Endodermal cell (in vitro differentiated cells): ENCODE measurements at places on chromosomes 5 and 9.

GRCh38 chr9:4550777-4551484 is 60.7 kb downstream of the SLC1A1 start:
- no peak for DNase-seq

- DNase-seq: no peak
Measured at GRCh38 chr5:159411115-159411514, 80.8 kb upstream of the IL12B start.

GRCh38 chr5:58786711-58787303 is 203.9 kb downstream of the RAB3C start:
- no peak for DNase-seq

- no peak for DNase-seq
Measured at GRCh38 chr9:24897826-24898225, 352.1 kb upstream of the IZUMO3 start.

- no peak for DNase-seq
Measured at GRCh38 chr9:111952559-111952958, 55.9 kb downstream of the UGCG start.

DNA sequence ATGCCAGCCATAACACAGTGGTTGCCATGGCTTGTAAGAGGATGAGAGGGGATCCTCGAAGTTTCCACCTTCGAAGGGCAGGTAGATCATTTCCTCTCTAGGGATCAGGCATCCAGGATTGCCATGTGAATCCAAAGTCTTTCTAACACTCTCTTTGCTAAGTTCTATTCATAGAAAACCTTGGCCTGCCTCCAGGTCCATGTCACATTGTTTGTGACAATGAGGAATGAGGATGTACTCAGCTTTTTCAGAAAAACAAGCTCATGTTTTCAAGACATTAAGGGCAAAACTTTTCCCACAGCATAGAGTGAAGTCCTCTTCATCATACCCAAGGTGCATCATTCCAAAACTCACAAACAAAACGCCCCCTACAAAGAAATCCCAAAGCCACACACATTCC is 19.6 kb downstream of the ESM1 start:
- DNase-seq: no peak

GRCh38 chr9:21854119-21854518 is 51.7 kb downstream of the MTAP start:
- DNase-seq: no peak

DNA sequence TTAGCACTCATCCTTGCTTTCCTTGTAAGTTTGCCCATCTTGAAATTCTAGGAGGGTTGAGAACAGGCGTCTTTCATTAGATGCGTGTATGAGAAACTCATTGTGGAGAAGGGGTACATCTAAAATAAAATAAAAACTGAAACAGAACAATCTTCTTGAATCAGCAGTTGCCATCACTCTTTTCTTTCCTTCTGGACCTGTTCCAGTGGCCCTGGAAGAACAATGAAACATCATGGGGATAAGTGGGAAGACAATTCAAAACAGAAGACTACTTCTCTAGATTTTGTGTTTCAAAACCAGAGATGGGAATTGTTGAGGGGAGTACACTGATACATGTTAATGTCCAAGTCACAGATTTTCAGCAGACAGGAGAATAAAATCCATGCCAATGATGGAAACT is 59.9 kb downstream of the SLC1A3 start:
- no peak for DNase-seq

DNA sequence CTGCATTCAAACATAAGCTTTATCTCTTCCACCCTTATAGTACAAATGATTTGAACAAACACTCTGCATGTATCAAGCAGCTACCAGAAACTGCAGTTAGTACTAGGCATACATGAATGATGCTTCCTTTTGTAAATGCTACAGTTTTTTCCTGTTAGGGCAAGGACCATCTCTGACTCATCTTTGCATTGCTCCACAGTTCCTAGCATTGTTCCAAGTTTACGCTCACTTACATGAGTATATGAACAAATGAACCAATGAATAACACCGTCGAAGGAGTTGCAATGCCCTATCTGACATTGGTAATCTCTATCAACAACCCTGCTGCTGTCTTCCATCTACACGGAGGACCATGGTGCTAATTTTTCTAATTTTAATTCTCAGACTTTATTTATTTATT is 2.1 kb upstream of the ALDH7A1 start:
- DNase-seq: no peak

DNA sequence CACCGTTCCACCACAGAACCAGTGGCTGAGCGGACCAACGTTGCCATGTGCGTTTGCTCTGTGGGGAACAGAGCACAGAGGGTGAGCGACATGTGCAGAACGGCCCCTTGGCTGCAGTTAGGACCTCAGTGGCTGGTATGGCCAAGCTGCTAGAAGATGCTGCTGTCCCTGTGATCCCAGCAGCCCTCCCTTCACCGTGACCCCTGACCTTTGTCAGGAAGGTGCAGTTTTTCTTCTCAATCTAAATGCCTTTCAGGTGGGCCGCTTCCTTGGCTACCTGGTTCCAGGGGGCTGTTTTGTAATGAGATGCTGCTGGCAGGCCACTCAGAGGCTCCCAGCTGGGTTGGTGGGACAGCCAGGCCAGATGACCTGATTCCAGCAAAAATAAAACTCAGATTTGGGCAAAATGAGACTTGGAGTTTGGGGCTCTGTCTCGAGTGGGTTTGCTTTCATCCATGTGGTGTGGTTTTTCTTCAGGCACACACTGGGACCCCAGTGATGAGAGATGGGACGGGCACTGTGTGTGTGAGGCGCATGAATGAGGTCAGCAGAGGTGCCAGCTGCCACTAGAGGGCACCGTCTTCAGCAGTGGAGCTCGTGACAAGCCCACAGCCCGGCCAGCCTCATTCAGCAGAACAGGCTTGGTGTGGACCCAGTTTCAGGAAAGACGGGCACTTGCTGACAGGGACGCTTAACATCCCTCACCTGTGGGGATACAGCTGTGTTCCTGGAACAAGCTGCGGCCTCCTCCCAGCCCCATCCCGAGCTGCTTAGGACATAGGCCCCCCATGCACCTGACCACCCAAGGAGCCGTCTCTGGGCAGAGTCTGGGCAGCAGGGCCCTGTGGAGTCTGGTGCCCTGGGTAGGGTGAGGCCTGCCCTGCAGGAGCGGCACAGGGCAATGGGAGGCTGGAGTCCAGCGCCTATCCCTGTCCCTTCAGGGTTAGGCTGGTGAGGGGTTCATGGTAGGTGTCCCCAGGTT is 4.1 kb downstream of the MRPS2 start:
- peak; percentile 89 for DNase-seq

GRCh38 chr5:9833871-9834270 is 203.7 kb upstream of the TAS2R1 start:
- peak; percentile 79 for DNase-seq

DNA sequence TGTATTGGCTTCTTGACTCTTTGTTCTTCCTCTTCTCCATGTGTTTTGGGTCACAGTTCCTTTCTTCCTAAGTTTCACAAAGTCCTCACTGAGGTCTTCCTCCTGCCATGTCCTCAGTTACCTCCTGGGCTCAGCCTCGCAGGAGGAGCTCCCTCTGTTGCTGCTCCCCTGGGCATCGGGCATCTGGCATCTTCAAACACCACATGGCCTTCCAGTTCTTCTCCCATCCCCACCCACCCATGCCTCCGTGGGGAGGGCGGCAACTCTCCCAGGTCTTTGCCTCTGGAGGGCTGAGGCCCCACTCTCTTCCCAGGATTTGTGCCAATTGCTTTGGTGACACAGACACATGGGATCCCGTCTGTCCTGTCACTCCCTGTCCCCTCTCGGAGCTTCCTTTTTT is 22.8 kb downstream of the MRPL36 start:
- DNase-seq: no peak

- no peak for DNase-seq
Measured at GRCh38 chr9:93843396-93843795, 111.8 kb downstream of the BARX1 start.

GRCh38 chr9:11064909-11065308 is 452.1 kb upstream of the PTPRD start:
- no peak for DNase-seq

GRCh38 chr5:105684799-105685198 is 1985.9 kb downstream of the EFNA5 start:
- DNase-seq: no peak

DNA sequence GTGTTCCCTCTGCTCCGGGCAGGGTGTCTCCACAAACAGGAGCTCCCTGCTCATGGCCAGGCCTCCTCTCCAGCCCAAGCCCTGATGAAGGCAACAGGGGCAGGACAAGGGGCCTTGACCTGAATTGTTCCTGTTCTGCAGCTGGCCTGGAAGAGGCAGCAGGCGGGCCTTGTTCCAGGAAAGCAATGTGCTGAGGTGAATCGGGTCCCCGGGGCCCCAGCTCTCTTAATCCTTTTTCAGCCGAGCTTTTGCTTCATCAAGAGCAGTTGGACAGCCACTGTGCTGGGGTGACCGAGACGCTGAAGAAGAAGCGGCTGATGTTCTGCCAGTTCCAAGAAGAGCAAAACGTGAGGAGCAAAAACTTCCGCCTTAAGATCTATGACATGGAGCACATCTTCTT is 41.4 kb downstream of the CCDC180 start:
- no peak for DNase-seq

DNA sequence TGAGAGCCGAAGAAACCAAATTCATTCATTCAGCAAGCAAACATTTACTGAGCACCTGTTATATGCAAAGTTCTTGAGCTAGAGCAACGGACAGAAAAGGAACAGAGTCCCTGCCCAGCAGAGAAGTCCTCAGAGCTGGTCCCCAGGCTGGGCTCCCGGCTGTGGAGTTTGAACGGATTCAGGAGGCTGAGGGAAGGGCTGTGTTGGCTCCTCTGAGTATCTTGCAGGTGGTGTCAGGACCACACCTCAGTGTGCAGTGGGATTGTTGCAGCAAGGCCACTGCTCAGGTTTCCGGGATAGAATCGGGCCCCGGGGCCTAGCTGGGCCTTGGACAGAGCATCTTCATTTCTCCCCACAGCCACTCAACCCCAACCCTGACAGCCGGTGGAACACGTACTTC is 5.1 kb downstream of the TBC1D13 start:
- no peak for DNase-seq

GRCh38 chr5:177329883-177330282 is 18.2 kb upstream of the MXD3 start:
- no peak for DNase-seq

GRCh38 chr9:120402741-120403542 is 177.0 kb downstream of the CDK5RAP2 start:
- DNase-seq: no peak

DNA sequence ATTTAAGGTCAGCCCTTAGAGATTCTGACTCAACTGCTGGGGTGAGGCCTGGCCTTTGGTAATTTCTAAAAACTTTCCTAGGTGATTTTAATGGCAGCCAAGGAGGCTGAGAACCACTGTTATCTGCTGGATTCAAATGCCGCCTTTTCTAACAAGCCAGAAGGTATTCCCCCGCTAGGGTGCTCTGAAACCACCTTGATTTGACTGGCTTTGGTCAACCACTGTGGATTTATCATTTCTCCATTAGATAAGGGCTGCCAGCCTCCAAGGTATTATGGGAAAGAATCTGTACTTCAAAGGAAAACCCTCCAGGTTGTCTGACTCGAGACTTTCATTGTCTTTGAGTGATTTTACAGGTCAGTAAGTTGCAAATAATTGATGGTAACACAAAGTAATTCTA is 4.3 kb downstream of the ANXA6 start:
- DNase-seq: no peak

DNA sequence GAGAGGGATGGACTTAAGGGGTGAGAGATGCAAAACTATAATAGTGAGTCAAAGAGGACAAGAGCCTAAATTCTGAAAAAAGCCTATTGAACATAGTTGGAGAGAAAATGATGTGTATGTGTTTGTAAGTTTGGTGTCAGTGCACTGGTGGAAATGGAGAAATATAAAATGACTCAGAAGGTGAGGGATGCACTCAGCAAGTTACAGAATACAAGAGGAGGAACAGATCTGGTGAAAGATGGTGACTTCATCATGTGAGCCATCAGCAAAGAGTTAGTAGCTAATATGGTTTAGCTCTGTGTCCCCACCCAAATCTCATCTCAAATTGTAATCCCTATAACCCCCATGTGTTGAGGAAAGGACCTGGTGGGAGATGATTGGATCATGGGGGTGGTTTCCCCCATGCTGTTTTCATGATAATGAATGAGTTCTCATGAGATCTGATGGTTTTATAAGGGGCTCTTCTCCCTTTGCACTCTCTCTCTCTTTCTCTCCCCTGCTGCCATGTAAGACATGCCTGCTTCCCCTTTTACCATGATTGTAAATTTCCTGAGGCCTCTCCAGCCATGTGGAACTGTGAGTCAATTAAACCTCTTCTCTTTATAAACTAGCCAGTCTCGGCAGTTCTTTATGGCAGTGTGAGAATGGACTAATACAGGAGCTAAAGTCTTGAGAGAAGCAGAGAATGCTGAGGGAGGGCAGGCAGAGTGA is 30.4 kb upstream of the FYB1 start:
- DNase-seq: no peak

DNA sequence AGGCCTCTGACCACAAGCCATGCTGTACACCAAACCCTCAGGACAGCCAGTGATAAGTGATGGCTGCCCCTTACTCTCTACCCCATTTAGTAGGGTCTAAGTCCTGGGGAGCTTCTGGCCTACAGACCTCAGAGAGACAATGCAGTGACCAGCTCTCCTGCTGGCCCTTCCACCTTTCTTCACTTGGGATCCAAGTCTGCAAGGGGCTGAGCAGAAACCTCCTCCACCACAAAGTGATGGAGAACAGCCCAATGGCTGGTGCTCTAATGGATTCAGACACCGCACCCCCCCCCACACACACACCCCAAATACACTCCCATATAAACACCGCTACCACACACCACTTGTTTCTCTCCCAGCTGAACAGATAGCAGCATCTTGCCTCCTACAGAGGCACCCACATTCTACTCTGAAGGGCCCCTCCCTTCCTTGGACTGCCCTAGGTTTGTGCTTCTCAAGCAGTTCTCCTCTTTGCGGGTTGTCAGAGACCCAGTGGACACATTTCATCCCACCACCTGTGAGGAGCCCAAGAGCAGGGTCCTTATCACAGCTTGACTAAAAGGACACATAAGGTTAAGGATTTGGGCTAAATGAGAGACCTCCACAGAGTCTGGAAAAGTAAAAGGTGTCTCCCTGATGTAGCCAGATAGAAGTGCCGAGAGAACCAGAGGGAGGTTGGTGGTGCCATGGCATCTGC is 1.3 kb upstream of the PDLIM4 start:
- peak; percentile 21 for DNase-seq

DNA sequence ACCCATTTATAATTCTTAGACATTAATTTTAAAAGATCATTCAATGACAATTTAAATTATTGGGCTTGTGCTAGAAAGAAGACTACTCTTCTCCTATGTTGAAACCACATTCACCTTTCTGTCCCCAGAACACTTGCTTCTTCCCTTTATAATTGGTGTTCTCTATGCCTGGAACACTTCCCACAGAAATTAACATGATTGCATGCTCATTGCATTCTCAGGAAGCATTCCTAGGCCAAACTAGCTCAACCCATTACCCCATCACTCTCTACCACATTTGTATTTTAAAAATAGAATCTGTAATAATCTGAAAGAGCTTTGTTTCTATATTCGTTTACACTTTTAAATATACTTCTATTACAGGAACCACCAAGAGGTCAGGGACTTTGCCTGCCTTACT is 184.7 kb downstream of the MEF2C start:
- DNase-seq: no peak

- no peak for DNase-seq
Measured at GRCh38 chr9:74443036-74443750, 53.9 kb upstream of the RORB start.

GRCh38 chr9:4506490-4506889 is 16.2 kb downstream of the SLC1A1 start:
- no peak for DNase-seq
